ENCODE measurements at places on chromosomes 7 and 10.

DNA sequence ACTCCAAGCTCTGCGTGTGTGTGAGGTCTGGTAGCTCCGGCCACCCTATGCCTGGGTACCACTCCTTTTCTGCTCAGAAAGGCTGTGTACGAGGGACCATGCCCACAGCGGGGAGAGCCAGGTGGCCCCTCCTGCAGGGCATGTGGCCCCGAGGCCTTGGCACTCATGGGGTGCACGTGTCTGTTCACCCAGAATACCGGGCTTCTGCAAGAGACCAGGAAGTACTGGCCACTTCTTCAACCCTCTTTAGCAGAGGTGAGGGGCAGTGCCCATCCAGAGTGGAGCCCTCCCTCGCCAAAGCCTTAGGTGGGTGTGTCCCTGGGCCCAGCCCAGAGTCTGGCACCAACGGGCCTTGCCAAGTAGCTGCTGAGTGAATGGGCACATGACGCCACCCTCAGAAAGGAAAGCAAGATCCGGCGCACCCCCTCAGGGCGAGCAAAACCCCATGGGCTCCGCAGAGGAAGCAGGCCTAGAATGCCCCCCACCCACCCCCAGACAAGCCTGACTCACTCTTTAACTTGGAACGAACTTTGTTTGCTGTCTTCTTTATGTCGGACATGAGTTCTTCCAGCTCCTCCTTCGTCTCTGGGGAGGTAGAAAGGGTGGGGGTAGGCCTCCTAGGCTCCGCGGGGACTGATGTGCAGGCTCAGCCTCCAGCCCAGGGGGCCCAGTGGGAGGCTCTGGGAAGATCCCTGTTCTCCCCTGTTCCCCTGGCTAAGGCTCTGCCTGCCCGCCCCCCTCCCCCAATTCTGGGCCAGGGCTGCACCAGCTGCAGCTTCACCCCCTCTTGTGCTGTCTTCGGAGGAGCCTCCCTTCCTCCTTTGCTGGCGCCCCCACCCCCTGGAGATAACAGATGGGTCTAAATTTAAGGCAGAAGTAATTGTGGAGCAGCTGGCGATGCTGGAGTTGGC lies 14.6 kb downstream of the STX1A start:
- no peak for ATAC-seq

DNA sequence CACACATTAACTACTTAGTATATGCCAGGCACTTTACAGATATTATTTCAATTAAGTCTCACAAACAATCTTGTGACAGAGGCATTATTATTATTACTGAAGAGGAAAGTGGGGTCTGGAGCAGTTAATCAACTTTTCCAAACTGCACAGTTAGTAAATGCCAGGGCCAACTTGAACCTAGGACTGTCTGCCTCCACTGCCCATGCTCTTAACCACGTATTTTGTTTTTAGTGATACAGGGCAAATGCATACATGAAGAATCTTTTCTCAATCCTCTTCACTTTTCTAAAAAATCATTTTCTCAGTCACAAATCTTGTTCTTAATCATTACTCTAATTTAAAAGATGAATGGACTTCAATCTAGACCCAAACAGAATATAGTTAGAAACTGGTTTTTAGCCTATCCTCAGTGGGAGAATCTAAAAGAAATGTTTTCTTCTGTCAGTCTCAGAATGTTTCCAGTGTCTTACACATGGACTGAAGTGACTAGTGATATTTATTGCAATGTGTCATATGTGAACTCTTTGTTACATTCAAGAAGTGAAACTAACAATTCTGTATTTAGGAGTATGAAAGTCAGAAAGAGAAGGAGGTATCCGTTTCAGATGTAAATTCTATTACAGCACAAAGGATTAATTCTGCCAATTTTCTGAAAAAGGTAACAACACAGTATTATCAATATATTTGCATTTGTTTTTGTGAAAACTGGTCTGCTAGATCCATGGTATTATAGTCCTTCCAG lies 55.5 kb upstream of the CCNJ start:
- no peak for ATAC-seq

GRCh38 chr7:43516581-43517342 lies 66.1 kb upstream of the STK17A start:
- no peak for ATAC-seq

GRCh38 chr7:115319541-115319940 lies 397.6 kb downstream of the MDFIC start:
- ATAC-seq = no peak

GRCh38 chr10:70070834-70071233 lies 18.2 kb downstream of the MACROH2A2 start:
- ATAC-seq = no peak

DNA sequence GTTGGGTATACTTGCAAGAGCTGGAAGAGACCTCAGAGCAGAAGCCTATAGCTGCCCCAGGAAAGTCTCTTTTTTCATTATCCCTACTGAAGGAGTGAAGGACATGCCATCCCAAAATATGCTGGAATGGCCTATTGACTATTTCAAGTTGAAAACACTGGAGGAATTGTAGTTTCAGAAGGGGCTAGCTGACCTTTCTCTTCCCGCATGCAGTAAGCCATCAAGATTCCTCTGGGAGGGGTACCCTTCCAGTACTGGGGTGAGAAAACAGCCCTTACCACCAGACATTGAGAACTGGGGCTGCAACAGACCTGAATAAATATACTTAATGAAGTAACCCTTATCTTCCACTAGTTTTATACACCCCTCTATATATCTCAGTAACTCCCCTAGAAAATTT lies 41.7 kb downstream of the CHCHD3 start:
- no peak for ATAC-seq

DNA sequence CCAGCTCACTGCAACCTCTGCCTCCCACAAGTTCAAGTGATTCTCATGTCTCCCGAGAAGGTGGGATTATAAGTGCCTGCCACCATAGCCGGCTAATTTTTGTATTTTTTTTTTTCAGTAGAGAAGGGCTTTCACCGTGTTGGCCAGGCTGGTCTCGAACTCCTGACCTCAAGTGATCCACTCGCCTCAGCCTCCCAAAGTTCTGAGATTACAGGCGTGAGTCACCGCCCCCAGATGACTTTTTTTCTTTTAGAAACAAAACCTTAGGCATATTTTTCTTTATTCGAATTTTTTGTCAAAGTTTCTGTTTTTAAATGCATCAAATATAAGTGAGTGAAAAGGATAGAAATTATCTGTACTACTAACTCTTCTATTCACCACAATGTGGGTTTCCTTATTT lies 113.1 kb downstream of the LRRC4 start:
- no peak for ATAC-seq

GRCh38 chr7:51764976-51765375 lies 448.4 kb upstream of the COBL start:
- ATAC-seq = no peak

DNA sequence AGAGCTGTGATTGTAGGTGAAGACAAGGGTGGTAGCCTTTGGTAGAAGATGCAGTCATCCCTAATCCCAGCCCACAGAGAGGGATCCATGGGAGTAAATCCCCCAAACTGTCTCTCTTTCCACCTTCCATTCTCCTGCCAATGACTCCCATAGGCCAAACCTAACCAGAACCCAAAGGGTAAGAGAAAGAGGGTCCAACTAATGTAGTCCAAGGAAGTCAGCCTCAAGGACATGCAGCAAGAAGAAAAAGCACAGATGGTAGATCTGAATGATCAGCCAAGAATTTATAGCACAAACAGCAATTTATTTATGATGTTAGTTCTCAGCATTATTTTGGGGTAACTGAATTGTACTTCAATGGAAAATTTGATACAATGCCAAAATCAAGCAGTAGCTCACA lies 87.7 kb downstream of the ST8SIA6 start:
- no peak for ATAC-seq

GRCh38 chr7:16066805-16067459 lies 354.4 kb downstream of the CRPPA start:
- ATAC-seq = no peak

DNA sequence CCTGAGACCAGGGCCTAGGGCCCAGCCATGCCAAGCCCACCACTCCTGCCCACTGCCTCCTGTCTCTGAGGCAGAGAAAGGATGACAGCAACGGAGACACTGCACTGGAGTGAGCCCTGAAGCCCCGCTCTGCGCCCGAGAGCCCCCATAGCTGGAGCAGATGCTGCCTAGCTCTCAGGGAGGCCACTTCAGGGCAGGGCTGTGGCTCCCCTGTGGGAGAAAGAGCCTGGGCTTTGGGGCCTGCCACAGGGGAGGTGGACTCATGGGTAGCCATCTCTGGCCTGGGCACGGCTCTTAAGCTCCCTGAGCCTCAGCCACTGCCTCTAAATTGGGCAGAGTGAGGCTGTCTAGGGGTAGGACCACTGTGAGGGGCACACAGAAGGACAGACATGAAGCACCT lies 214.2 kb downstream of the GRID1 start:
- ATAC-seq = no peak

DNA sequence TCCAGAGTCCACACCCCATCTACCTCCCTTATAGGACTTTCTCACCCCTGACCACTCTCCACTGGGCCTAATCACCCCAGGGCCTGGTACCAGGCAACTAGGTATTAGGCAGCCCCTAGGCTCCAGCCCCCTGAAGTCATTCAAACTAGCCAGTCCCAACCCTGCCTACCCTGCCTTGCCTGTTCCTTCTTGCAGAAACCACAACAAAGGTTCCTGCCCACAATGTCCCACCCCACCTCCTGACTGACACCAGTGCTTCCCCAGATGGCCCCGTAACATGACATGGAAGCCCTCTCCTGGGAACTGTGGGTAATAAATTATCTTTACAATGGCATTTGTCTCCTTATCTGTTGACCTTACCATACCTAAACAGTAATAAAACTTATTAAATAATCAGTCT lies 100.6 kb upstream of the PDE1C start:
- no peak for ATAC-seq

DNA sequence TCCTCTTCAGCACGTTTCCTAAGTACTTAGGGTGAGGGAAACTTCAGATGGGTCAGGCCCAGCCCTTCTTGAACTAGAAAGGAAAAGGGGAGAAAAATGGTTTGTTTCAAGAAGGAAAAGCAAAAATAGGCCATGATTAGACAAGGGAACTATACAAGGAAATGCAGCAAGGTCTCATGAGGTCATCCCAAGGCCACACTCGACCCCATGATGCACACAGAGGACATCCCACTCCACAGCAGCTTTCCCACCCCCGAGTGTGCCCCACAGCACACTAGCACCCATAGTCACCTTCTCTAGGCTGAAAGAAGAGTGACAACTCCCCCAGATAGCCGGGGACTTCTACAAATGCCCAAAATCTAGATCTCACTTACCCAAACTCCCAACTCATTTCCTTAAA lies 173.4 kb downstream of the FAM107B start:
- ATAC-seq = no peak

DNA sequence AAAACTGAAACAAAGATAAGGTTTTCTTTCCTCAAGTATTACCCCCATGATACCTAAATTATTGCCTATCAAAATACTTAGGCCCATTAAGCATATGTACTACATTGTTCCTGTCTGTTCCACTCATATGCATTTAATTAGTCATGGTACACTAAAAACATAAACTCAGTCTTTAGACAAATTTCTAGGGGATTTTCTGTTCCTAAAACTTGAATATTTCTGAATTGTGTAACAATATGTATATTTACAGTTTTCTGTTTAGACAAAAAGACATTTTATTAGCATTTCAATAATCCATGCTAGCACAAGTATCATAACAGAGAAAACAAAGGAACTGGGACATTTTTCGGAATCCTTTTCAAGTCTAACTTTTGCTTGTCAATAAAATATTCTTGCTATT lies 234.2 kb downstream of the CRPPA start:
- ATAC-seq = no peak

- ATAC-seq = no peak
Observed at GRCh38 chr7:112503361-112503972, 22.7 kb downstream of the LSMEM1 start.

DNA sequence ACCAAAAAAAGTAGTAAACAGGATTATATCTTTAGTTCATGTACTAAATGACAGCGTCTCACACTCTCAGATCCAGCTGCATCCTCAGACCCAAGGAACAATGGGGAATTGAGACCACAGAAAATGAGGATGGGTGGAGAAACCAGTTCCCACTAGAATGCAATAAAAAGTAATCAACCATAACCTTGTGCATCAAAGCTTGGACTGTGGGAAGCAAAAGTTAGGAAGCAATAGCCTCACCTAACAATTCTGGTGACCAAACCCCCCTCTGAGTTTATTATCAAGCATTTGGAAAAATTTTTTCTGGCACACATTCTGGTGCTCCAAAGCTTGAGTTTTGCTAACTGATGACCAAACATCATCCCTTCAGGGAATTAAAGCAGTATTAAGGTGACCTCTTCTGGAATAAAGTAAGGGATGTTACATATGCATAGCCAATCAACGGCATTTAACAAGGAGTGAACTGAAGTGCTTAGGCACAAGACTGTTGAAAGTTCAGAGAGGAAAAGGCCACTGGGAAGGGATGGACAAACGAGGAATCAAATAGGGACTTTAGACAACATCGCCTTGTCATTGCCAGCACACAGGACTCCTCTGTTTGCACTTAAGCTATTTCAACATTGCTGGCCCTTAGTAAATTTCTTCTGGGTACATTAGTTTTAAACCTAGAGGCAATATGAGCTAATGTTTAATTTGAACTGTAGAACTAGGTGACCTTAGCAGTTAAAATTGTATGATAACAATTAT lies 1.2 kb upstream of the MAT1A start:
- no peak for ATAC-seq

- ATAC-seq = peak; percentile 86
Observed at GRCh38 chr7:131723926-131724325, 167.5 kb upstream of the PODXL start.

- no peak for ATAC-seq
Observed at GRCh38 chr10:88154596-88155250, 291.3 kb downstream of the PTEN start.

DNA sequence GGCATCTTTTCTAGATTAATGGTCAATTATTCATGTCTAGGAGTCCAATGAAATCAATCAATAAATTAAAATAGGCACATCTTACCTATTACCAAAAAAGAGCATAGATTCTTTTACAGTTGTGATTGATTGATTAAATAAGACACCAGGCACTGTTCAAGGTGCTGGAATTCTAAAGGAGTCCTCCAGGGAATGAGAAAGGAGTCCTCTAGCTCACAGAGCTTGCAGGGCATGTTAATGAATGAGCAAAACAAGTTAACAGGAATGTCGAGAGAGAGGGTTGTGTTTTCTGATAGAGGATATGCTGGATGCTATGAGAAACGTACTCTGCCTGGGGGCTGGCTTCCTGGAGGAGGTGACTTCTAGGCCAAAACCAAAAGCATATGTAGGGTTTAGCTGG lies 191.4 kb downstream of the BMPER start:
- no peak for ATAC-seq

GRCh38 chr7:120774481-120774880 lies 83.5 kb downstream of the TSPAN12 start:
- ATAC-seq = no peak

GRCh38 chr10:23693501-23693901 lies 254.6 kb downstream of the OTUD1 start:
- ATAC-seq = no peak

- peak; percentile 99 for ATAC-seq
Observed at GRCh38 chr7:7761974-7762779, 43.8 kb upstream of the RPA3 start.

GRCh38 chr7:159218170-159218569 lies 73.5 kb upstream of the VIPR2 start:
- ATAC-seq = peak; percentile 73

DNA sequence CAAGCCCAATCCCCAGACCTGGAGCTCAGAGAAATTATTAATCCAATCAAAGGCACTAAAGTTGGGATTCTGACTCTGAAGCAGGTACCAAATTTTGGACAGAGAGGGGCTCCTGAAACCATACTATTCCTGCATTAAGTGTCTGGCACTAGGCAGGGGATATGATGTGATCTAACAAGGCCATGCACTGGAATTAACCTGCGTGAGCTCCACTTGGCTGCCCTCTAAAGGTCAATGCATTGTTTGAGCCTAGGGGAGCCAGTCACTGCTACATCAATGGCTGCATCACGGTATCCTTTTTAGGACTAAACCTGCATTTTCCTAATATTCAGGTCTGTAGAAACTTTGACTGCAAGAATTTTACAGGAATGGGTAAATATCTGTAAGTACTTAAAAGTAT lies 42.1 kb downstream of the ST8SIA6 start:
- peak; percentile 39 for ATAC-seq
